ENCODE measurements at places on chromosomes 1 and 21.

DNA sequence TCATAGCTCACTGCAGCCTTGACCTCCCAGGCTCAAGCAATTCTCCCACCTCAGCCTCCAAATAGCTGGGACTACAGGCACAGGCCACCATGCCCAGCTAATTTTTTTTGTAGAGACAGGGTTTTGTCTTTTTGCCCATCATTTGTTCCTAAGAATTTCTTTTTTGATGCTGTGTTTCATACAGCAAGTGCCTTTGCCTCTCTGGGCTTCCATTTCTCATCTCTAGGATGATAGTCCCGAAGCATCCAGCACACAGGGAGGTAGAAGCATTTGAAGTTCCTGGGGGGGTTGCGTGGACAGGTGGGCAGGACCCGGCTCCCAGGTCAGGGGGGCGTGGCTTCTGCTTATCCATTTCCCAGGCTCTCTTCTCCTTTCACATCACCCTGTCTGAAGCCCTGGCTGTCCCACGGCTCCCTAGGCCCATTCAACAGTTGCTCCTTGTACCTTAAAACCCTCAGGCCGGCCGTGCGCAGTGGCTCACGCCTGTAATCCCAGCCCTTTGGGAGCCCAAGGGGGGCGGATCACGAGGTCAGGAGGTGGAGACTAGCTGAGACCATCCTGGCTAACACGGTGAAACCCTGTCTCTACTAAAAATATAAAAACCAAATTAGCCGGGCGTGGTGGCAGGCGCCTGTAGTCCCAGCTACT is 3.4 kb downstream of the ATP13A2 start:
- DNase-seq = no peak

DNA sequence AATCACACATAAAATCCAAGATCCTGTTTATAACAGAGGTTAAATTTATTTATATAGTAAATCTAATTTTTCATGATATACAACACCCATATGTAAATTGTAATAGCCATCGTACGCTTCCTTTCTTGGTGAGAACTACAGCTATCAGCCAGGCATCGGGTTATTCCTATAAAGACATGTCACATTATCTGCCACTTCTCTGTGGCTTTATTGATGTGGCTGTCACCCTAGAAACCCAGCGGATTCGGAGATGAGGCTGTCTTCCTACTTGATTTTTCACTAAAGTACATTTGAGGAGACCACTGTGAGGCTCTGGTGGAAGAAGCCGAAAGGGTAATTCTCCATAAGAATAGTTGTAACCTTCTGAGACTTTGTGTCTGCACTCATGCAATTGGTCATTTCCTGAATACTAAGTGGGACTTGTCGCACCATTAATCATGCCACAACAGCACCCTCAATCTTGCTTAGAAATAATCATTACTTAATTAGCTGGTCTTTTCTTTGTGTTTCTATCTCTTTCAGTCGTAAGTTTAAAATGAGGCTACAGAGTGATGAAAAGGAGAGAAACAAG is 106.0 kb downstream of the NTNG1 start:
- DNase-seq = no peak

GRCh38 chr1:218702775-218703174 is 357.6 kb downstream of the TGFB2 start:
- no peak for DNase-seq

- DNase-seq = no peak
These were observed 83.5 kb upstream of the AKT3 start for GRCh38 chr1:243933495-243933894.

Measured in CD4-positive, alpha-beta T cell treated with Interleukin-1 beta for 1 hour (primary cell).